ENCODE measurements at places on chromosomes 4 and X. TPM values are rescaled to one million over a fixed set of nuclear protein-coding genes. Genes with fewer than 3 reads are reported as not detected.

The KDR gene
- total RNA-seq, result 6.4 TPM

GRCh38 chrX:132758759-132759158 is 199.7 kb downstream of the HS6ST2 start:
- H3K27ac ChIP-seq, result no peak overlapping the region
- no peaks in the 10 kb centered on the region for H3K36me3 ChIP-seq
- no peak overlapping the region for H3K4me3 ChIP-seq
- no peak for DNase-seq
- no peaks in the 10 kb centered on the region for H3K27me3 ChIP-seq

The SPANXD gene
- total RNA-seq, result not detected

DNA sequence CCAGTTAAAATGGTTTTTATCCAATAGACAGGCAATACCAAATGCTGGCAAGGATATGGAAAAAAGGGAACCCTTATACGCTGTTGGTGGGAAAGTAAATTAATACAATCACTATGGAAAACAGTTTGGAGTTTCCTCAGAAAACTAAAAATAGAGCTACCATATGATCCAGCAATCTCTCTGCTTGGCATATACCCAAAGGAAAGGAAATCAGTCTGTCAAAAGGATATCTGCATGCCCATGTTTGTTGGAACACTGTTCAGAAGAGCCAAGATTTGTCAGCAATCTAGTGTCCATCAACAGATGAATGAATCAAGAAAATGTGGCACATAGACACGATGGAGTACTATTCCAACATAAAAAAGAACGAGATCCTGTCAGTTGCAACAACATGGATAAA is 91.0 kb upstream of the SH3RF1 start:
- no peak overlapping the region for H3K4me3 ChIP-seq
- no peak overlapping the region for H3K27ac ChIP-seq

DNA sequence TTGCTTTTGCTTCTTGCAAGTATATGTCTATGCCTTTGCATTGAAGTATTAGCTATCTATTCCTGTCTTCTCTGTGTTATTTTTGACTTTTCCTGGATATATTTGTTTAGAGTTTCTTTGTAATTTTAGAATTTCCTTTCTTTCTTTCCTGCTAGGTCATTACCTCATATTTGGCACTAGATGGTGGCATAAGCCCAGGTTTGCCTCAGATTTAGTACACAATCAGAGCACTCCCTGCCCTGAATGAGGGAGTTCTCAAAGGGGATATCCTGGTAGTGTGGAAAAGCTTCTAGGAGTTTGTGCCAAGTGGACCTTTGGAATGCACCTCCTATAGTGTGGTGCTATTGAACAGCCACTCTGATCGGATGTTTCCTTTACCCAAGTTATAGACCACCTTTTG is 181.6 kb downstream of the UGT8 start:
- no peaks in the 10 kb centered on the region for H3K27me3 ChIP-seq
- H3K4me1 ChIP-seq, result no peaks in the 10 kb centered on the region
- H3K27ac ChIP-seq, result no peak overlapping the region
- no peaks in the 10 kb centered on the region for H3K36me3 ChIP-seq
- no peak overlapping the region for H3K4me3 ChIP-seq
- DNase-seq, result no peak

DNA sequence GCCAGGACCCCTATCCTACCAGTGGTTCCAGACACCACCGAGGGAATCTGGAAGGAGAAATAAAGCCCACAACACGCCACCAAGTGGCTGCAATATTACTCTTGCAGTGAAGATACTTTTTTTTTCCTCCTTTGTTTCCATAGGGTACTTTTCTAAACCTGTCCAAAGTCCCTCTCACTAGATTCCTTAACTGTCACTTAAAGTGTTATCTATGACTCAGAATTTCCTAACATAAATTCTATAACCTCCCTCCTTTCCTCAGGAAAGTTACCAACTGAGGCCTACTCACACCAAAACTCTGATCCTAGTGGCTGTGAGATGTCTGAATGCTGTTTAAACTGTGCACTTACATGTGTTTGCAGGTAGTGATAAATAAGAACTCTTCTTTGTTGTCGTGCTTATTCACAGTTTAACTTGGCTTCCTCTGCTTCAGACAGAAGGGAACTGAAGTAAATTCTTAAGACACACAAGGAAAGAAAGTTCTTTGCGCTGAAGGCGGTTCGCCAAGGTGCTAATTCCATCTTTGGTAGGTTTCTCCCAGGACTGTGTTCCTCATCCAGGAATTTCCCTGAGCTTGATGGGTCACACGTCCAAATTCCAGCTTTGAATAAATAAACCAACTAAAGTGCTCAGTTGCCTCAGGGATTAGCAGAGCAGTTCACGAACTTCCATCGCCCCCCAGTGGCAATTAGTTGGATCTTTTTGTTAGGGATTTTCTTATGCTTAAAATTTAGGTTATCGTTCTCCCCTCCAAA is 10.7 kb upstream of the HCCS start:
- no peaks in the 10 kb centered on the region for H3K27me3 ChIP-seq
- no peak overlapping the region for H3K27ac ChIP-seq
- H3K4me1 ChIP-seq, result no peaks in the 10 kb centered on the region
- H3K4me3 ChIP-seq, result no peak overlapping the region

- H3K27me3 ChIP-seq, result no peaks in the 10 kb centered on the region
- H3K4me1 ChIP-seq, result no peaks in the 10 kb centered on the region
- no peak for DNase-seq
- H3K27ac ChIP-seq, result no peak overlapping the region
Measured at GRCh38 chr4:181594188-181594587, 649.0 kb upstream of the TENM3 start.

GRCh38 chrX:70247252-70247651 is 12.8 kb downstream of the P2RY4 start:
- no peaks in the 10 kb centered on the region for H3K36me3 ChIP-seq
- H3K4me1 ChIP-seq, result no peaks in the 10 kb centered on the region
- no peak for DNase-seq
- no peak overlapping the region for H3K27ac ChIP-seq
- no peak overlapping the region for H3K4me3 ChIP-seq

- no peaks in the 10 kb centered on the region for H3K36me3 ChIP-seq
- no peak for DNase-seq
- H3K4me3 ChIP-seq, result no peak overlapping the region
Measured at GRCh38 chr4:45453258-45453853, 670.5 kb downstream of the GABRG1 start.

DNA sequence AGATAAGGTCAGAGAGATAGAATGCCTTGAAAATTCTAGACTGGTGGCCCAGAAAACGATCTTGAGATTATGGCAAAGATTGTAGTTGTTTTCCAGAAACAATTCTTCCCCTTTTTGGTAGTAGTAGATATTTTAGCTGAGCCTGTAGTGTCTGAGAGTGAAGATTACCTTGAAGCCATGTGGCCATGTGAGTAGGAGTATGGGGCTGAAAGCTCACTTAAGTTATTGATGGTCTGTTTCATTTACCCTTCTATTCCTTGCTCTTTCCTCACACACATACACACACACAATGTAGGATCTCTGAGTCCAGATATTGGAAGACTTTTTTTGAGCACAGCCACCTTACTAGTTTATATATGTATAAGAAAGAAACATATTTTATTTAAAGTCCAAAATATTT is 941.6 kb upstream of the GRID2 start:
- H3K27ac ChIP-seq, result no peak overlapping the region
- DNase-seq, result no peak
- no peaks in the 10 kb centered on the region for H3K36me3 ChIP-seq
- H3K4me1 ChIP-seq, result peaks cover 10% of the 10 kb centered on the region
- H3K4me3 ChIP-seq, result no peak overlapping the region

DNA sequence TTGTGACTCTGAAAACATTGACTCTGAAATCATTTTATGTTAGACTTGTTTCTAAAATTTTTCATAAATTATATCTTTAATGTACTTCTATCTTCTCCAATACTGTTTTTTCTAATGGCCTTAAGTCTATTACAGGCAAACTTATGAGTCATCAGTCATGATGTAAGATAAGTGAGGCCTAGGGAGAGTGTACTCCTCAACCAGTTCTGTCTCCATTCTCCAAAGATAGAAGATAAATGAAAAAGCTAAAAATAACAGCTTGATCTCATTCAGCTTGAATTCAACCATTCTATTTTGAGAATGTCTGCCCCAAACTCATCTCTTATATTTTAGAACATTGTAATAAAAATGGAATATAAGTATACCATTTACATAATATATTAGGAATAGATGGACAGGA is 34.5 kb downstream of the STBD1 start:
- H3K27me3 ChIP-seq, result no peaks in the 10 kb centered on the region
- no peak overlapping the region for H3K27ac ChIP-seq
- H3K36me3 ChIP-seq, result no peaks in the 10 kb centered on the region

DNA sequence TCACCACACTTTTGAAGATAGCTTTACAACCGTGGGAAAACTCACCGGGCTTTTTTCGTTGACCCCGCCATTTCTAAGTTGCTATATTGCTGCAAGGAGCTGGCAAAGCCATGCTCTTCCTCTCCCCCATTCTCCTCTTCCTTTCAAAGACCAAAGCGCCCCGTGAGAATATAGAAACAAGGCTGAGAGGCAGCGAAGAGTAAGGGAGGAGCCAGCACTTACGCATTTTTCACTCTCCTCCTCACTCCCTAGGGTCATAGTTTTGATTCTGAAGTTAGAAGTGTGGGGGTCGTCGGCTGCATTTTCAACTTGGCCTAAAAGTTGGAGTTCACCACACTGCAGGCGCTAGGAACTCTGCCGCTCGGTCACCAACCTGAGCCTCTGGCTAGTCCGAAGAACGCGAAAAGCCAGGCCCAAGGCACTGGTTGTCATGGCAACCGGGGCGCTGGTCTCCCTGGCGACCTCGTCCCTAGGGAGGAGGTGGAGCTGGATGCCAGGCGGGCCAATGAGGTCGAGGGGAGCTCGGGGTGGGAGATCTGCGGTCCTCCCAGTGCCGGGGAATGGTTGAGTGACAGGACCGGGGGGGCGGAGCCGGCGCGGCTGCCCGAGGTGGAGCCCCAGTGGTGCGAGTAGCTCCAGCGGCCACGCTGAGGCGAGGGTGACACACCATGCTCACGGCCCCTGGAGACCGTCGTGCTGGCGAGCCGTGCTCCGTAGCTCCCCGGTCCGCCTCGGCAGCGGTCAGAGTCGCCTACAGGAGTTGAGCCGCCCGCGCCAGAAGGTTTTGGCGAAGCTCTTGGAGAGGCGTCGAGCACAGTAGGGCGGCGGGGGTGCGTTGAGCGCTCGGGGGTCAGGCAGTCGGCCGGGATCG is at the start of gene PTPN13:
Gene PTPN13, plus strand, starts transcription at position 628 of the 871 bp plus-strand sequence. CDS start 40,942 bp downstream, outside the sequence.
- H3K4me3 ChIP-seq, result peak within 1 kb of the TSS; percentile 71
- H3K27ac ChIP-seq, result peak within 1 kb of the TSS; percentile 93
- no peaks in the 10 kb centered on the region for H3K27me3 ChIP-seq

DNA sequence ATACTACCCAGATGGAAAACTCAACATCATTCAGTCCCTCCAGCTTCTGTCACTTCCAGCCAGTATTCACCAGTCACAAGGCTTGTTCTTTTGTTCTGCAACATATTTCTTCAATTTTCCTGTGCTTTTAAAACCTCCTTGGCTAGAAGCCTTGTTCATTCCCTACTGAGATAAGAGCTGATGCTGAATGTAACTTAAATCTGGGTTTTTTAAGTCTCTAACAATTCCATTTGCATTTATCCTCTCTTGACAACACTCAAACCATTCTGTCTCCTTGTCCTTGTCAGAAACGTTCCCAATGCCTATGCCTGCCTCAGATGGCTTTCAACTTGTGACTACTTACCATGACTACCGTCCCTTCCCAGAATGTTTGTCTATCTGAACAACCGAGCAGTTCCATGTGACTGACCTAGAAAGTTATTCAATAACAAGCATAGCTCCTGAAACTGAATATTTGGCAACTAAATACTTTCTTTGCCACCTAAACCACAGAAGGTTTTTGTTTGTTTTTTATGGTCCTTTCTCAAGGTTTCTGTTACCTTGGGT is 682.9 kb upstream of the GALNTL6 start:
- no peaks in the 10 kb centered on the region for H3K4me1 ChIP-seq
- no peak overlapping the region for H3K27ac ChIP-seq
- H3K4me3 ChIP-seq, result no peak overlapping the region
- H3K36me3 ChIP-seq, result no peaks in the 10 kb centered on the region

GRCh38 chr4:51840781-51841180 is 2.2 kb upstream of the DCUN1D4 start:
- H3K36me3 ChIP-seq, result no peaks in the 10 kb centered on the region
- H3K27me3 ChIP-seq, result no peaks in the 10 kb centered on the region
- no peak overlapping the region for H3K4me3 ChIP-seq
- DNase-seq, result no peak

The ADGRG2 gene
- 0.15 TPM for total RNA-seq

GRCh38 chr4:110106931-110107296 is 91.5 kb downstream of the ELOVL6 start:
- no peak overlapping the region for H3K27ac ChIP-seq
- H3K27me3 ChIP-seq, result no peaks in the 10 kb centered on the region
- no peak for DNase-seq
- no peak overlapping the region for H3K4me3 ChIP-seq
- H3K4me1 ChIP-seq, result no peaks in the 10 kb centered on the region
- H3K36me3 ChIP-seq, result peaks cover 16% of the 10 kb centered on the region

The MAGEA6 gene
- total RNA-seq, result not detected

DNA sequence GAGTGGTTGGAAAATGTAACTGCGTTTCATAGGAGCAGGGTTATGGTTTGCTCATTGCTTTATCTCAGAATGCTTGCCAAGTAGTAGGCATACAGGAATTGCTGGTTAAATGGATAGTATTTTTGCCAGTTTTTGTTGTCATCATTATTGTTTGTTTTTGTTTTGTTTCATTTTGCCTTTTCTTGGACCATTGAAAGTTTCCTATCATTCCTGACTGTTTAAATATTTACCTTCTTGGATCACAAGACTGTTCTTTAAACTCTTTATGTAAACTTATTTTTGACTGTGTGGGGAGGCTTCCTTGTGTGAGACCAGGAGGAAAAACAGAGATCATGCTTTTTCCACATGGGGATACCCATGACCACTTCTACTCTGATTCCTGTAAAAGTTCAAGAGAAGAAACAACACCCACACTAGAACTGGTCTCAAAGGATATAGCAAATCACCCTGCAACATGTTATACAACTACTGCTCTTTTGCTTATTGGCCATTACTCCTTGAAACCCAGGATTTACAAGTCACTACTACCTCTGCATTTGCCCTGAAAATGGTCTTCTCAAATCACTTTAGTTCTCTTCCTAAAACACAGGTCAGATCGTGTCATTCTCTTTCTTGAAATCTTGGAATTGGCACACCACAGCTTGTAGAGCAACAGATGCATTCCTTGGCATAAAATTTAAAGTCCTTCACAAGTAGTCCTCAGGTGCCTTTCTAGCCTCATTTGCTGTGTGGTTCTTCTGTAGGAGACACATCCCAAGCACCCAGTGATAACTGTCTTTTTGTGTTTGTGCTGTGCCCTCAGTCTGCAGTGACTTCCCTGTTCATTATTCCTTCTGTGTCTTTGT is 51.3 kb downstream of the FNIP2 start:
- no peaks in the 10 kb centered on the region for H3K27me3 ChIP-seq
- peak overlapping the region; percentile 34 for H3K27ac ChIP-seq
- DNase-seq, result no peak
- H3K4me1 ChIP-seq, result no peaks in the 10 kb centered on the region

The TBC1D14 gene
- total RNA-seq, result 41.8 TPM

The UGT2B11 gene
- total RNA-seq, result not detected

The GABRQ gene
- total RNA-seq, result 1.5 TPM

The CENPVL3 gene
- not detected for total RNA-seq

The UGT2B17 gene
- total RNA-seq, result not detected

Data from esophagus squamous epithelium (tissue), 5 donors.